ENCODE measurements at places on chromosomes 1 and 21.

DNA sequence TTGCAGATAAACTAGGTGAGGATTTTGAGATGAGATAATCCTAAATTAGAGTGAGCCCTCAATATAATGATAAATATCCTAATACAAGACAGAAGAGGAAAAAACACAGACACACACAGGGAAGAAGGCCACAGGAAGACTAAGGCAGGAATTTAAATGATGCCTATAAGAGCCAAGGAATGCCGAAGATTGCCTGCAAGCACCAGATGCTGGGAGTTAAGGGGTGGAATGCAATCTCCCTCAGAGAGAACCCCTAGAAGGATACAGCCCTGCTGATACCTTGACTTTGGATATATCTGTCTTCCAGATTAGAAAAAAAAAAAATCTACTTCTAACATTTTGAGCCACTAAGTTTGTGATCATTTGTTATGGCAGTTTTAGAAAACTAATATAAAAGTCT, 299.7 kb upstream of the PRMT6 start:
- no peak for DNase-seq

DNA sequence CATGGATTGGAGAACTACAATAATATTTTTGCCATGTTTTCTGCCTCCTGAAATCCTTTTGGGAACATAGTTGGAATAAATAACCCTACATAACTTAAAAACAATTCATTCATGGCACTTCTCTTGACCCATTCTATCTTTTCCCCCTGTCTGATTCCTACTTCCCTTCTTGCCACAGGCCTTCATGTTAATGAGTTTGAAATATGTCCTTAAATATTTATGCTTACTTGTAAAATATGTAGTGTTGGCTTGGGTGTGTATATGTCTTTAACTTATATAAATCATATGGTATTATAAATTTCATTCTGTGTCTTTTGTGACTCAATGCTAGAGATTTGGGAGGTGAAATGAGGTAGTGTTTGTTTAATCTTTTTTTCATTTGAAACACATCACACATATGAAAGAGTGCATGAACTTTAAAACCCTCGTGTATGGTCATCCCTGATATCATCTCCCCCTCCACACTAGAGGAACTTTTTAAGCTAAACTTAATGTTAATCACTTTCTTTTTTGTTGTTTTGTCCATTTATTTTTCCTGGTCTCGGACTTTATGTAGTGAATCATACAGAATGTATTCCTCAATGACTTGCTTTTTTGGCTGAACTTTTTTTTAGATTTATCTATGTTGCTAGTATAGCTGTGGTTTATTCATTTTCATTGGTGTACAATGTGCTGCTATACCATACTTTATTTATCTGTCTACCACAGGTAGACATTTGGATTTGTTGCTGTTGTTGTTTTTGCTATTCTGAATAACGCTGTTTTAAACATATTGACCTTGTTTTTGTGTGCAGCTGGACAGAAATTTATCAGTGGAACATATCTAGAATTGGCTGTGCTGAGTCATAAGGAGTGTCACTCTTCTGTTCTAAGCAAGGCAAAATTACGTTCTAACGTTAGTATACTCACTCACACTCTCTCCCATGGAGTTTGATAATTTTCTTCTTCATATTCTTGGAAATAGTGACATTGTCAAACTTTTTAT, 441.6 kb downstream of the PLPP3 start:
- DNase-seq: no peak

DNA sequence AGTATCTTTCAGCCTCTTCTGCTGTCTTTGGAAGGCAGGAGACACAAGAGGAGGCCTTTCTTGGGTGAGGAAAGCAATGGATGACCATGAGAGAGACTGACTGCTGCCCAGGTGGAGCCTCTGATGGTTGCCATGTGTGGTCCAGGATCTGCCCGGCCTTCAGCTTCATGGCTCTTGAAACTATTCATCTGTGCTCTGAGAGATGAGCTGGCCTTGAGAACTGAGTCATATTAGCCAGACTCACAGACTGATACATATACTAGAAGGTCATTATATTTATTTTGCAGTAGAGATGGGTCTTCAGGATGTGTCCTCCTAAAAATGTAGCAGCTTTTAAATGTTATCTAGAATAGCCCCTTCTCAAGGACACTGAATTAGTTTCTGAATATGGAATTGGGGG, 33.7 kb downstream of the PTGFRN start:
- no peak for DNase-seq

DNA sequence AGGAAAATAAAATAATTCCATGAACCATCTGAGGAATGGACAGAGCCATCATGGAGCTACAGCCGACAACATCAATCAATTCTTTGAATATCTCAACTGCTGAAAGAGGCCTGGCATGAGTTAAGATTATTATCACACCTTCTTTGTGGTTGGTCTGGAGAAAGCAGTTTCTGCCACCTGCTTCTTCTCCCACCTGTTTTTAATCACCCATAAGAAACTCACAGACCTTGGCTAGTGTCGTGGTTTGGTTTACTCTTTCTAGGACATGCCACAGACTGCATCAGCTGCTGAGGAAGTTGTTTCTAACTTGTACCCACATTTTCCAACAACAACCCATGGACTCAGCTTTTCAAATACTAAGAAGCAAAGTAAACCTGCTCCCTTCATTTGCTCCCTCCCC, 65.6 kb downstream of the NTPCR start:
- DNase-seq: no peak

DNA sequence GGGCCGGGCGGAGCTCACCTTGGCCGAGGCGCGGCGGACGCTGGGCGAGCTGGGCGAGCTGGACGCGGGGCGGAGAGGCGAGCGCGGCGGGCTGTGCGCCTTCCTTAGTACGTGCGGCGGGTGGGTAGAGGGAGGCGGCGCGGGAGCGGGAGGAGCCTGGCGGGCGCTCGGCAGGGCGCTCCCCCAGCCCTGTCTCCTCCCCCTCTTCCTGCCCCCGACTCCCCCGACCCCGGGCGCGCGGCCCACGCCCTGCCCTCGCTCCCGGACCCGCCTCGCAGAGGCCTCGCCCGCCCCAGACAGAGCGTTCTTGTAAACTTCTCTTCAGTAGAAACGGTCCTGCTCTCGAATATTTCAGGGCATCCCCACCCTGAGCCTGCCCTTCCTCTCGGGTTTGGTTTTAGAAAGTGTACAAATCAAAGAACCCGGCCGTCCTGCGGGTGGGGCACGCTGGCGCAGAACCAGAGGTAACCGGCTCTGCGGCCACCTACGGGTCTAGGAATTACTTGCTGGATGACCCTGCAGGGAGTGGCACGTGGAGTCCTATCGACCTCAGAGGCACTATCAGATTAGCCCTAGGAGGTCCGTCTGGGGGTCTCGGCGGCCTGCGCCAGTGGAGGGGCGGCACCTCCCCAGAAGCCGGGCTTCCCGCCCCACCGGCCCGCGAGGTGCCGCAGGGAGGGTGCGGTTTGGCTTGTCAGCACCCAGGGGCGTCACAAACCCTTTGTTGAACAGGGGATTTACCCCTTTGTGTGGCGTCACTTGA, at the start of gene S100A10:
Gene S100A10 (minus strand): TSS at position 126 of the 763 bp plus-strand sequence. CDS start 7,629 bp downstream, outside the sequence.
- DNase-seq: peak; percentile 72

GRCh38 chr1:240242601-240243144, 151.0 kb downstream of the FMN2 start:
- DNase-seq: no peak
